ENCODE measurements at places on chromosomes 3 and 15.
A peak's percentile ranks its signal among the peaks of the same experiment; 100 is the strongest.

DNA sequence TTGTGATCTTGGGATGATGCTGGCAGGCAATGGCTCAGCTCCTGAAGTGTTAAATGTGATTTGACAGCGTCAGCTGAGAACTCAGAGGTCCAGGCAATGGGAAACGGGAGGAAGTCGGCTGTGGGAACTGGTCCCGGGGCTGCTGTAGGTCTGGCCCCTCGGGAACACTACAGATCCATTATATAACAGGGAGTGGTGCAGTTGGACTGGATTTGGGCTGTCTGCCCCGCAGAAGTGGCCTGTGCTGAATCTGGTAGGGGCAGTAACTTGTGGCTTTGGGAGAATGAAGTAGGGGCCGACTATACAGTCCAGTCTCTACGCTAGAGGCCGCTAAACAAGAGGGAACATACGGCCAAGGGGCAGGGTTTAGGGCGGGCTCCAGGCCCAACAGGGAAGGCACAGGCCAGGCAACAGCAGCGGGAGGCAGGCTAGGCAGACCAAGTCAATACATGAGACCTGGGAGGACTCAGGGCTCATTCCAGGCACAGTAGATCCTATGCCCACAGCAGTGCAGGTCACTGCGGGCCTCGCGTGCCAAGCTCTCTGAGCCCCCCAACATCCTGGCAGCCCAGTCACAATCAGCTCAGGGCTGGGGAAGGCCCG, 20.3 kb upstream of the IL16 start:
- no peak for DNase-seq

GRCh38 chr3:145387211-145387610, 773.8 kb downstream of the PLOD2 start:
- DNase-seq, result no peak

DNA sequence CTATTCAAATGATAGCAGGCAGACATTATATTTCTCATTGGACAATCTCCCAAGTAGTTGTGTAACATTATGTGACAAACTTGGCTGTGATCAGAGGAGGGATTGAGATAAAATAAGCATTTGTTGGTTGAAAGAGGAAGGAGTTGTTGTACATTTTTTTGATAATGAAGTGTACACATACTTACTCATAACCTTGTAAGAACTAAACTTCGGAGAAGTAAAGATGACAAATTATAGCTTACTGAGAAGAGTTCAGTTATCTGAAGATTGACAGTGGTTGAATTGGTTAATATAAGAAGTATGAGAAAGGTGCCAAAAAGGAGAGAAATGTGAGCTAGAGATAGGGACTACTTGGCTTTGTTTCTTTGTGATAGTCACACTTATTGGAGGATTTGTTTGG, 32.6 kb downstream of the STT3B start:
- DNase-seq, result no peak

- peak; percentile 24 for DNase-seq
Observed at GRCh38 chr15:100783291-100783690, 96.3 kb upstream of the ALDH1A3 start.

GRCh38 chr3:180657094-180657493, 22.2 kb downstream of the CCDC39 start:
- DNase-seq, result no peak

GRCh38 chr3:154182322-154182922, 61.2 kb downstream of the ARHGEF26 start:
- DNase-seq, result no peak

DNA sequence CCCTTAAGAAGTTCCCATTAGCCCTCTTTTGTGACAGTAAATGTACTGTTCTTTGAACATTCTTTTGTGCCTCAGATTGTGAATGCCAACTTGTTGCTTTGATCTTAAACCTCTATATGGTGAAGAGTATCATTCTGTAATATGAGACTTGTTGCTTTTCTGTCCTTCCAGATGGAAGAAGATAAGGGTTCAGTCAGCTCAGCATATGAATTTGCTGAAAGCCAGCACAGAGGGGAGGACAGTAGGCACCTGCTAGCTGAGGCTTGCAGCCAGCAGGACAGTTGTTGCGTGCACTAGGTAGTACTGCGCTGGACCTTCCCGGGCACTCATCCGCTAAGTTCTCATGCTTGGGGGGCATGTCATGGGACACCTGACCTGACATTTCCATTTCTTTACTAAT, 74.7 kb downstream of the DCUN1D1 start:
- DNase-seq, result no peak

DNA sequence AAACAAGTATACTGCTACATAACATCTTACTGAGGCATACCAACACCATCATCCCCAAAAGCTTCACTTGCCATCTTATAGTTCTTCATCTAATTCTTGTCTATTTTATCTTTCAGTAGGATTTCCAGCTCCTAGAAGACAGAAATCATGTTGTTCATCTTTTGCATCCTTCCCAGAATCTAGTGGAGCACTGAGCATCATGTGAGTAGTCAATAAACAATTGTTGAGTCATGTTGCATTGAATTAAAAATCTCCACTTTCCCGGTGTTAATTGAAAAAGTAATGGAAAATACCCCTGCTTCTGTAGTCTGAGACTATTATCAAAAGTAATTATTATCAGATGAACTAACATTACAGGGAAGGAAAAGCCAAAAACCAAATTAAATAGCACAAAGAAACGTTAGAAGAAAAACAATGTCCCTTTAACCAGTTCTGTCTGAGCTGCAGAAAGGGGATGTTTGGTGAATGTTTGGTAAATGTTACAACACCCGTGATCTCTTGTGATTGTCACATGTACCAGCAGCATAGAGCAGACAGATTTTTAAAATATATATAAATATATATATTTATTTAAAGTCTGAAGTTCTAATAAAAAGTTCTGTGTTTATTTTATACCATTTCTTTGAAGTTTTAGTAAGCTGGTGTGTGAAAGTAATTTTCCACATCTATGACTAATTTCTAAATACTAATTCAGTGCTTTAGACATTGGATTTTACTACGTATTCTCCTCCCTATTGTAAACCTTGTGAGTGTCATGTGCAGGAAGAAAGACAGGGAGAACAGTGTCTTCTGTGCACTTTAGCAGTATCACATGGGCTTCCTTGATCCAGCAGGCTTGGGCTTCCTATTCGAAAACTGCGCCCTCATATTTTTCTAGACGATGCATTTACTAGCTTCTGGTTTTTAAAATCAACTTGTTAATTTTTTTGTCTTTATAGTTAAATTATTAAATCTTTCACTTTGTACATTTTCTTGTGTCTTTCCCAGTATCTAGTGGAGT, 85.6 kb downstream of the RAP2B start:
- no peak for DNase-seq

DNA sequence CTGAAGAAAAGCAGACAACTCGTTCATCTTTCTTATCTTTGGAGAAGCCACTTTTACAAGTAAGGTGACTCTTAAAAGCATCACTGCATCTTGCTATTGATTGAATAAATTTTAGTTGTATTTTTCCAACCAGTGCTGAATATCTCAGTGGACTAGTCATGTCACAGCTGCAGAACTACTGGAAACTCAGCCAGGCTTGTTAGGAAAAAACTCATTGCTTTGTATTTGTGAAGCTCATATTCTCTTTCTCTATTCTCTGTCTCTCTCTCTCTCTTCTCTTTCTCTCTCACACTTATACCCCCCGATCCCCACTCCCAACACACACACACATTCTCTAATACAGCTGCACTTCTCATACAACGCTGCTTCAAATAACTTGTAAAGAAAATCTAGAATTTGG, 104.3 kb downstream of the WDR76 start:
- no peak for DNase-seq

DNA sequence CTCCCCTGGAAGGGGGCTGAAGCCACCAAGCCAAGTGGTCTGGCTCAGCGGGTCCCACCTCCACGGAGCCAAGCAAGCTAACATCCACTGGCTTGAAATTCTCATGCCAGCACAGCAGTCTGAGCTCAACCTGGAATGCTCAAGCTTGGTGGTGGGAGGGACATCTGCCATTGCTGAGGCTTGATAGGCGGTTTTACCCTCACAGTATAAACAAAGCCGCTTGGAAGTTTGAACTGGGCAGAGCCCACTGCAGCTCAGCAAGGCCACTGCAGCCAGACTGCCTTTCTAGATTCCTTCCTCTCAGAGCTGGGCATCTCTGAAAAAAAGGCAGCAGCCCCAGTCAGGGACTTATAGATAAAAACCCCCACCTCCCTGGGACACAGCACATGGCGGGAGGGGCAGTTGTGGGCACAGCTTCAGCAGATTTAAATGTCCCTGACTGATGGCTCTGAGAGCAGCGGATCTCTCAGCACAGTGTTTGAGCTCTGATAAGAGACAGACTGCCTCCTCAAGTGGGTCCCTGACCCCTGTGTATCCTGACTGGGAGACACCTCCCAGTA, 23.2 kb upstream of the IGSF10 start:
- DNase-seq, result peak; percentile 57

DNA sequence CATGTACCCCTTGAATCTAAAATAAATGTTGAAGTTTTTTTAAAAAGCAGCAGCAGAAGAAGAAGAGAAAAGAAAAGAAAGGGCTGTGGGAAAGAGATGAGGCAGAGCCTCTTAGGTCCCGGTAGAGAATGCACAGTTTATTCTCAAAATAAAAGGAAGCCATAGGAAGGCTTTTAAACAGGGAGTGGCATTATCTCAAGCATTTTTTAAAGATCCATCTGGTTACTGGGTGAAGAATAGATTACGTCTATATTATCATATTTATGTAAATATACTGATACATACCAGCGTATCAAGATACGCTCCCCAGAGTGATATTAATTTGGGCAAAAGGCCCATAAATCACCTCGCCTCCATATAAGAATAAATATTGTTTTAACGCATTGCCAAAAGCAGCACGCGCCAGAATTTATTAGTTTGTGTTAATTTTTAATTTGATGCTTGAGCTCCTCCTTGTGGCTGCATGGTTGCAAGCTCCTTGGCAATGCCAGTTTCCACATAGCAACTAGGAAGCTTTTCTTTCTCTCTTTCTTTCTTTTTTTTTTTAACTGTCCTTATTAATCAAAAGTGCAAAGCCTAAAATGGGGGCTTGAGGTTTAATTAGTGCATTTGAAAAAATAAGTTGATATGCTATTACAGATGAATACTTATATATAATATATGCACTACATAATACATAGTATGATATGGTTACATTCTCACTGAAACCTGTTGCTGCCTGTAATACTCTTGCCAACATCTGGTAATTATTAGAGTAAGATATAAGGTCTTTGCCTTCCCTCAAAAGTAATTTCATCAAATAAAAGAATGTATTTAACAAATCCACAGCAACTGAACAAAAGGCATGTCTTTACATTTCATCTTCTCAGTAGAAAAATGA, 242.8 kb upstream of the UBE2E2 start:
- no peak for DNase-seq

- DNase-seq, result no peak
Observed at GRCh38 chr3:14628406-14628805, 23.2 kb upstream of the CCDC174 start.

DNA sequence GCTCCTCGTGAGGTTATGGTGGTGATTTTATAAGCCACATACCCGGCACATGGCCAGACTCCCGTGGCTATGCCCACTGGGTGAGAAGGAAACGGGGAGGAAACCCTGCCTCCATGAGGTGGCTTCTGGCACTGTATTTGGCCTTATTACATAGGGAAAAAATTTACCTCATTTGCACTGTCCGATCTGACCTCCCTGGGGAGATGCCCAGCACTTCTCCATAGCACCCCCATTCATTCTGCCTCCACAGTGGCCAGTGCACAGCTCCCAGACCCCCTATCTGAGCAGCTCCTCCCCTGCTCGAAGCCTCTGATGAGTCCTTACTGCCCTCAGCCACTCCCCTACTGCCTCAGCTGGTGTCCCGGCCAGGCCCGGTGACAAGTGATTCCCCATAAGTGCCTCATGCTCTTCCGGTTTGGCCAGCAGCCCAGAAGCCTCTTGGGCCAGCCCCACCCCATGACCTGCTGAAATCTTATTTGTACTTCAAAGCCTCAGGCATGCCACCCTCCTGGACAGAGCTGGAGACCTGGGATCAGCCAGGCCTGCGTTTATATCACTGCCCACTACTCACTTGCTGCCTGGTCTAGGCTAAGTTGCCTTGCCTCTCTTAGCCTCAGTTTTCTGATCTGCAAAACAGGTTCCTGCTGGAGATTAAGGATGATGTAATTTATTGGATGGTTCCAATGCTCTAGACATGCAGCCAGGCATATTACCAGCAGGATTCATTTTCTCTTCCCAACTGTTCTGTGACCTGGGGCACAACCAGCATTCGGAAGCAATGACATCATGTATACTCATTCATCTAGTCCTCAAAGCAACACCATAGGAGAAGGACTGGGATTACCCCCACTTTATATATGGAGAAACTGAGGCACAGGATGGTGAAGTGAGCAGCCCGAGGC, 30.6 kb upstream of the SLC6A6 start:
- DNase-seq, result peak; percentile 81

DNA sequence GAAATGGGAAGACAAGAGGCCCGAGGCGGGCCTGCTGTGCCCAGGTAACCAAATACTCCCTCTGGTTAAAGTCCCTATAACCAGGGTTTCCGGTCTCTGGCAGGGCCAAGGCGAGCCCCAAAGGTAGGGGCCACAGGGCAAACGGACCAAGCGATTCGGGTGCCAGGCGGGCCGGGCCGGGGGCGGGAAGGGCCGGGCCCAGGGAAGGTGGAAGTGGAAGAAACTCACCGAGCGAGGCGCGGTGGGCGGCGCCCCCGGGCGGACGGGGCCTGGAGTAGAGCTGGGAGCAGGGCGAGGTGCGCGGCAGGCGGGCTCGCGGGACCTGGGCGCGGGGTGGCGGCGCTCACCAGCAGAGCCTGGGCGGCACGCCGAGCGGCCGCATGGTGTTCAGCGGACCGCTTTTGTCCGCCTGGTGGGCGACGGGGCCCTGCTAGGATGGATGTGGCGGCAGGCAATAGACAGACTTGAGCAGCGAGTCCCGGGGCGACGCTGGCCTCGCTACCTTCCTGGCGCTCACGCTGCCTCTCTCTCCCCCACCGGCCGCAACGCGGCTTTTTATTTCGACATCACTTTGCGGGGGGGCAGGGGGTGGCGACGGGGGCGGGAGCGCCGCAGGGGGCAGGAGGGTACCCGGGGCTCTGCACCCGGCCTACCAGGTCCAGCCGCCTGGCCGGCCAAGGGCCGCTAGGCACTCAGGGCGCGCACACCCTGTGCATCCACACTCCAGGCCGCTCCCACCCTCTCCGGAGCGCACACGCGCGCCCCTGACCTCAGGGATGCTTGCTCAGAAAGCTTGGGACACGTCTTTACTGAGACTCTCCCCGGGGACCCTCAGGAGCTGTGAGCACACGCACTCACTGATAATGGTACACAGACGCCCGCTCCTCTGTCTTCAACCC, at the start of gene GATA2:
Gene GATA2 (minus strand): TSS at position 531 of the 899 bp plus-strand sequence. CDS start 6,170 bp downstream, outside the sequence.
- peak; percentile 80 for DNase-seq

- peak; percentile 76 for DNase-seq
Observed at GRCh38 chr3:58575971-58576652, 1.1 kb downstream of the FAM107A start.

GRCh38 chr3:14440531-14441239, 38.3 kb downstream of the SLC6A6 start:
- DNase-seq, result peak; percentile 79

DNA sequence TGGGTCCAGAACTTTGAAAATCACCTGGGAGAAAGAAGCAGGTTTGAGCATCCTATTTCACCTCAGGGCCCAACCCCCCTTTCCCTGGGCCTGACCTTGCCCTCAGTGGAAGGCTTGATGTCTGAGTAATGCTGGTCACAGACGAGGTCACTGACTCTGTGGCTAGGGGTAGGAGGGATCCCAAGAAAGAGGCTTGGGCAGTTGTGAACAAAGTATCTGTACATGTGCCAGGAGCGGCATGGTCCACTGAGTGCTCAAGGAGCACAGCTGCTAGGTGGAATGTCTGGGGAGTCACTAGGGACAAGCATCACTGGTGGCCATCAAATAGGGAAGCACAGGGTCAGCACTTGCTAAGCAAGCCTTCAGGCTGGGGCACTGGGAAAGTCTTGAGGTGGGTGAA, 7.3 kb downstream of the CCDC71 start:
- DNase-seq, result no peak

- DNase-seq, result no peak
Observed at GRCh38 chr15:64562003-64562640, 101.7 kb downstream of the ZNF609 start.

GRCh38 chr3:179949412-179949811, 87.3 kb downstream of the PEX5L start:
- no peak for DNase-seq

All from islet precursor cell (in vitro differentiated cells).